ENCODE measurements at places on chromosomes 3 and 15.

DNA sequence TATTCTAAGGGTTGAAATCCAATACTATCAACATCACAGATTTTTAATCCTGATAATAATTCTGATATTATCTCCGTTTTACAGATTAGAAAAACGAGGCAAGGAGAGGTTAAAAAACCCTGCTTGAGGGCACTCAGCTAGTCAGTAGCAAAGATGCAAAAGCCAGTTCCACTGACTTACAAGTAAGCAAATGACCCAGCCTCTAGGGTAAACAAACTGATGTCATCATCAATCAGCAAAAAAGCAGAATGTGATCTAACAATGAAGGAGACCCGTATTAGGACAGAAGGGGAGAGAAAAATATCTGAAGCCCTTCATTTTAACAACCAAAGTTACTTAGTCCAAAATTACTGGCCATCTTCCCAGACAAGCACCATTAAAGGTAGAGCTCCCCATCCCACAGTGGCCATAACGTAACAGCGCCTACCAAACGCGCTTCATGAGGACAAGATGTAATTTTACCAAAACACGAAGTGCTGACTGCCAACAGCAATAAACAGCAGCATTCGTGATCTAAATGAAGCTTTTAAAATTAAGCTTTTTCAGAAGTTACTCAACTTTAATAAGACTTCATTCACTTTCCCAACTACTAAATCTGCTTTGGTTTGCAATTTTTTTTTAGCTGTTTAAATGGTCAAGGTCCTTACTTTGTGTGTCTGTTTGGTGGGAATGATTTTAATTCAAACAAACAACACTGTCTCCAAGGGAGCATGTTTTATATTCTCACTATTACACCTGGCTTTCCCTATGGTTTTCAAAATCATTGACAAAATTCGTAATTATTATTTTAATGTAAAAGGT, 176.6 kb downstream of the OSBPL10 start:
- no peak for DNase-seq

GRCh38 chr3:129289201-129289921, 10.7 kb downstream of the HMCES start:
- DNase-seq, result no peak

DNA sequence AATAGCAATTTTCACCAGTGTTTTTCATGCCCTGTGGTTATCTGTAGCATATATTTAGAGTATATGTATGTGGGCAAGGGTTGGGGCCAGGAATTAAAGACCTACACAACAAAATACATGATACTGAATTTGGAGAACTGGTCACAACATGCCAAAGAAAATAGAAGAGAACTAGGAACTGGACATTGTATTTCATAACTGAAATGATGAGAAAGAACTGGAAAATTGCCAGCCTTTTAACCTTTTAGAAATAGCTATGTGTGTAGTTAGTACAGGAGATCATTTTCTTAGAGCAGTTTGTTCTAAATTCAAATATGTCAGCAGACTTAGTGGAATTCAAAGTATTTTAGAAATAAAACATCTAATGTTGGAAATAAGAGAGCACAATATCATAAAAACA, 227.1 kb upstream of the CGNL1 start:
- no peak for DNase-seq

DNA sequence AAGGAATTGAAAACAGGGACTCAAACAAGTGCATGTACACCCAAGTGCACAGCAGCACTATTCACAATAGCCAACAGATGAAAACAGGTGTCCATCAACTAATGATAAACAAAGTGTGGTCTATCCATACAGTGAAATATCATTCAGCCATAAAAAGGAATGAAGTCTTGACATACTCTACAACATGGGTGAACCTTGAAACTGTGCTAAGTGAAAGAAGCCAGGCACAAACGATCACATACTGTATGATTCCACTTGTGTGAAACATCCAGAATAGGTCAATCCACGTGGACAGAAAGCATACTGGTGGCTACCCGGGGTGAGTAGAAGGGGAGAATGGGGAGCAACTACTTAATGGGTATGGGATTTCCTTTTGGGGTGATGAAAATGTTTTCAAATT, 29.6 kb upstream of the PLXND1 start:
- no peak for DNase-seq

GRCh38 chr15:70556151-70556741, 207.1 kb downstream of the UACA start:
- DNase-seq, result no peak

DNA sequence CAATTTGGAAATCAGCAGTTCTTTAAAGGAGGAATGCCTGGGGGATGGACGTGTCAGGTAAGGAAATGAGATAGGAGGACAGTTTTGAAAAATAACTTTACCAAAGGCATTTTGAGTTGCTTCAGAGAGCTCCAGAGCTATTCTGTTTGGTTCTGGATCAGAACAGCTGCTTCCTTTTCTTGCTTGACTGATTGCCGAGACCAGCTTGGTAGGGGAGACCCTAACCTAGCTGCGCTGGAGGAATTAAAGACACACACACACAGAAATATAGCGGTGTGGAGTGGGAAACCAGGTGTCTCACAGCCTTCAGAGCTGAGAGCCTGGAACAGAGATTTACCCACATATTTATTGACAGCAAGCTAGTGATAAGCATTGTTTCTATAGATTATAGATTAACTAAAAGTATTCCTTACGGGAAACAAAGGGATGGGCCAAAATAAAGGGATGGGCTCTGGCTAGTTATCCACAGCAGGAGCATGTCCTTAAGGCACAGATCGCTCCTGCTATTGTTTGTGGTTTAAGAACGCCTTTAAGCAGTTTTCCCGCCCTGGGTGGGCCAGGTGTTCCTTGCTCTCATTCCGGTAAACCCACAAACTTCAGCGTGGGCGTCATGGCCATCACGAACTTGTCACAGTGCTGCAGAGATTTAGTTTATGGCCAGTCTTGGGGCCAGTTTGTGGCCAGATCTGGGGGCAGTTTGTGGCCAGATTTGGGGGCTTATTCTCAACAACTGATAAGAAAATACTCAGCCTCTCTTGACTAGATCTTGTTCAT, 556.0 kb downstream of the ROBO1 start:
- no peak for DNase-seq

DNA sequence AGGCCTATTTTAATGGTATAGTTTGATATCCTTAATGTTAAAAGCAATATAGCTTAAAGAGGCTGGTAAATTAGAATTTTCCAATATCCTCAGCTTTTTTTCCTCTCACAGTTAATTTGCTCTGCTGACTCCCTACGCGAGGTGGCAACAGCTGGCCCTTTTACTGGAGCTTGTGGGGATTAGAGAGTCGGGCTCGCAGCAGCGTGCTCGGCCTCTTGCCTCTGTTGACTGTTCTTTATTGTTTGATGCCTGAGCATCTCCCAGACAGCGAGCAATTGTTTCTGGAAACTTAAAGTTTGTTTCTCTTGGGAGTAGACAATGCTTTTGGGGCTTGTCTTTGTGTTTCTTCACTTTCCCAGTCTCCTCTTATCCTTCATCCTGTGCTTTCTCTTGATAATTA, 80.8 kb downstream of the OPA1 start:
- DNase-seq, result no peak

- DNase-seq, result no peak
Observed at GRCh38 chr15:73387507-73388255, 18.9 kb upstream of the HCN4 start.

DNA sequence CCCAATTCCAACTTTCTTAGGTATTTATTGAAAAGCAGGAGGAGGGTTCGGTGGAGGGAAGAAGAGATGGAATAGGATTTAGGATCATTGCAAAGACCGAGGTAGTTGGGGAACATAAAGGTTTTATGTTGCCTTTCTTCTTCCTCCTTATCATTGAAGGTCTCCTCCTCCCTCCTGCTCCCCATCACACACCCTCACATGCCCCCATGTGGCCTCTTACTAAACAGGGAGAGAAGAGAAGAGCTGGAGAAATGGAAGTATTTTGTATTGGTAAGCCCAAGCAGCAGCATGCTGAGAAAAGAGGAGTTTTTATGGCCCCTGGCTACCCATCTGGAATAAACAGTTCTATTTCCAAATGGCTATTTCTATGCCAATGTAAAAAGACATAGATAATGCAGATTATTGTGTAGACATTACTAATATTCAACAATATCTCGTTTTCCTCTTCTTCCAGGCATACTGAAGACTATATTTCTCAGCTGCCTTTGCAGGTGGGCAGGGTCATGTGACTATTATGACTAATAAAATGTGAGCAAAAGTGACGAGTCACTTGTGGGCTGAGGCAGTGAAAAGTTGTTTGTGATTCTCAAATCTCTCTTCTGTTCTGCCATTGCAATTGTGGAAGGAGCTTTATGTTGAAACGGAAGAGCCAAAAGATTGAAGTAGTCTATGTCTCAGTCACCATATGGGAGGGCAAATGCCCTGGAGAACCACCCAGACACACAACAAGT, 5.2 kb upstream of the GPR176 start:
- no peak for DNase-seq

DNA sequence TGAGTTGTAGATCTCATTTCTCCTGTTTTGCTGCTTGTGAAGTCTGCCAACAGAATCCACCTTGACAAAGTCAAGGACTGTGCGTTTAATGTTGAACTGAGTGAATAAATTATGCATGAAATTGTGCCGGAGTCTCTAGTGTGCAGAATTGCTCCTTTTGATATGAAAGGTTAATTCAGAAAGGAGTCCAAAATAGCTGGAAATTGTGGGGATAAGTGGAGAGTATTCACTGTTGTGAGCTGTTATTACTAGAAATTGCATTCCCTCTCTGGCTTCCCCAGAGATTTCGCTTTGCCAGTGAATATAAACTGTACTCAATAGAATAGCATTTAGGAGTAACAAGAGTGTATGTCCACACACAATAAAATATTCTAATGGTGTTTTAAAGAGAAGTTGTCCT, 43.1 kb downstream of the SAMMSON start:
- DNase-seq, result no peak

- DNase-seq, result peak; percentile 23
Observed at GRCh38 chr3:71784914-71785531, at the start of gene PROK2. Gene PROK2 (minus strand): TSS chr3:71785148. CDS start chr3:71785052, 96 bp downstream.

DNA sequence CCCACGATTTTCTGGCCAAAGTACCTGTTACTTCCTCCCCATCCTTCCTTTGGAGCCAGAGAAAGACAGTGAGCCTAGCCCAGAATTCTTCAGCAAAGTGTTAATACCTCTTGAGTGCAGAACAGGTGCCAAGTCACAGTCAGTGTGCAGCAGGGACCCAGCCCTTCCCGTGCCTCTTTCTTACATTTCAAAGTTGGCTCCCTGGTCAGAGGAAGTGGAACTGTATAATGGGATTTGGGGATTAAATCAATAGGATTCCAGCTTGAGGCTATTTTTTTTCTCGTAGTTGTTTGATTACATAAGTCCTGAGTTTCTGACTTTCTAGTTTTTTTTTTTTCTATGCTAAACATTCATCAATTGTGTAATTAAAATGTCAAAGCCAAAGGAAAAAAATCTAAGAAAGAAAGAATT, 52.6 kb upstream of the ABHD10 start:
- no peak for DNase-seq

DNA sequence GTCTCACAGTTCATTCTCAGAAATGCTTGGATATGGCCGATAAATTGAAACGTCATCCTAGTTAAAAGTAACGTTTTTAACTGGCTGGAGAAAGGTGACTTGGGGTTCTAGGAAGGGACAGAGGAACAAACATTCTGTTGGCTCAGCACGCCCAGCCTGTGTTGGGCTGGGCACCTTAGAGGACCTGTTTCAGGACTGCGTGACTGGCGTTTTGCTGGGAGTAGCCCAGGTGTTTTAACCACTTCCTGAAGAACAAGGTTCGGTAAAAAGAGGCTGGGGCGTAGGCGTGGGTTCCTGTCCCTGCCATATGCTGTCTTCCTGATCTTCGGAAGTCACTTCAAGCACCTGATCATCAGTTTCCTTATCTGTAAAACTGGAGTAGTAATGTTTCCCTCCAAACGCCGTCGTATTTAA, 1.1 kb upstream of the TLNRD1 start:
- peak; percentile 35 for DNase-seq

- DNase-seq, result no peak
Observed at GRCh38 chr3:154970797-154971196, 109.3 kb upstream of the MME start.

DNA sequence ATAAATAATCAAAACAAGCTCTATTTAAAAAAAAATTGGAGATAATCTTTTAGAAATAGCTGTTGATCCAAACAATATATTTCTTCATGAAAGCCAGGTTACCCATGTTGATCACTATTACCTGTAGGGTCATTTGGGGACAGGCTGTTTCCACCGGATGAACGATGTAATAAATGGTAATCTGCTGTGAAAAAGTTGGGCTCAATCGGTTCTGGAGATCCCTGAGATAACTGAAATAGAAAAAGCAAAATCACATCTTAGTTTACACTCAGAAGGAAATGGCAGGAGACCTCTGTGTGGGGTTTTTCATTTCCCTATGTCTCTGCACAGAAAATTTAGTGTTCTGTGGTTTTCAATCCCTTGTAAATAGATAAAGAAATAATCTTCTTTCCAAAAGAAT, 249.5 kb downstream of the NEK10 start:
- DNase-seq, result no peak

GRCh38 chr3:3212781-3213440, 33.4 kb upstream of the CRBN start:
- DNase-seq, result no peak

DNA sequence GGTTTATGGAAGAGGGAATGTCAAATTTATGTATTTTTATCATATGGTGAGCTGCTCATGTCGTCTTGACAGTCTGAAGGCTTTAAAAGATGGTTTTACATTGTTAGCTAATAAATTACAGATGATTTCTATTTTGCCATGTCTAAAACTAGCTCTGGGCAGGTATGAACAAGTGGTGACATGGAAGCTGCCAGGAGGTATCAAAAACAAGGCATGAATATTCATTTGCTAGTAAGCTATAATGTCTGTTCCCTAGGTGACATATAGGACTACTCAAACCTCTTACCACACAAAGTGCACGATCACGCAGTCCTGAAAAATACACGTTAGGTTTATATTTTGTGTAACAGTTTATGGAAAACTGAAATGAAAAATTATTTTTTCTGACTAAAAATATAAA, 34.8 kb downstream of the ST3GAL6 start:
- DNase-seq, result no peak

DNA sequence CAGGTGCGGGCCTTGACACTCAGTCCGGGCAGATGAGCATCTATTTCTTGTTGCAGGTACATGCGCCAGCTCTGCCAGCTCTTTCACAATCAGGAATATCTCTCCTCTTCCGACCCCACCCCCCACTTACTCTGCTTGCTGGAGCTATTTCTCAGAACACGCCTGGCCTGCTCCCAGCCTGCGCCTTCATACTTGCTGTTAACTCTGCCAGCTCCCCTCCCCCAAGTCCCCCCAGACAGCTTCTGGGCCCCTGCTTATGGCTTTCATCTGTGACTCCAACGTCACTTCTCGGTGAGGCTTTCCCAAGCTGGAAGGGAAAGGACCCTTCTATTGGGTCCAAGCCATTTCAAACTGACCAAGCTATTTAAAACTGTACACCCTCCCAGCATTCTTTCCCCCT, 15.2 kb downstream of the MAGEF1 start:
- DNase-seq, result no peak

- no peak for DNase-seq
Observed at GRCh38 chr15:88178631-88179030, 77.9 kb downstream of the NTRK3 start.

GRCh38 chr3:18567293-18567692, 142.2 kb upstream of the SATB1 start:
- no peak for DNase-seq
